Mesenteric fat pad (tissue), 1 donor: ENCODE measurements at places on chromosomes 13 and 19. TPM values are rescaled to one million over a fixed set of nuclear protein-coding genes. Genes with fewer than 3 reads are reported as not detected.

GRCh38 chr13:40550130-40550529 is 116.3 kb downstream of the FOXO1 start:
- no peak for DNase-seq

DNA sequence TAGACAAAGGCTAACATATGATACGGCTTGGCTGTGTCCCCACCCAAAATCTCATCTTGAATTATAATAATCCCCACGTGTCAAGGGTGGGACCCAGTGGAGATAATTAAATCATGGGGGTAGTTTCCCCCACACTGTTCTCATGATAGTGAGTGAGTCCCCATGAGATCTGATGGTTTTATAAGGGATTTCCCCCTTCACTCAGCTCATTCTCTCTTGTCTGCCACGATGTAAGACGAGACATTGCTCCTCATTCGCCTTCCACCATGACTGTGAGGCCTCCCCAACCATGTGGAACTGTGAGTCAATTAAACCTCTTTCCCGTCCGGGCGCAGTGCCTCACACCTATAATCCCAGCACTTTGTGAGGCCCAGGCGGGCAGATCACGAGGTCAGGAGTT is 143.5 kb downstream of the RXFP2 start:
- no peak for DNase-seq

GRCh38 chr19:58387338-58388174 is 487 bp downstream of the RPS5 start:
- DNase-seq: no peak

- no peak for DNase-seq
Measured at GRCh38 chr13:75704927-75705288, 68.8 kb downstream of the LMO7 start.

Gene CCDC70
- total RNA-seq: not detected

Gene NCR1
- 0.51 TPM for total RNA-seq
